ENCODE measurements at places on chromosomes 5 and 9.

GRCh38 chr5:53893626-53894025 lies 333.2 kb downstream of the NDUFS4 start:
- DNase-seq = no peak

GRCh38 chr5:157475432-157475831 lies 15.4 kb downstream of the NIPAL4 start:
- no peak for DNase-seq

DNA sequence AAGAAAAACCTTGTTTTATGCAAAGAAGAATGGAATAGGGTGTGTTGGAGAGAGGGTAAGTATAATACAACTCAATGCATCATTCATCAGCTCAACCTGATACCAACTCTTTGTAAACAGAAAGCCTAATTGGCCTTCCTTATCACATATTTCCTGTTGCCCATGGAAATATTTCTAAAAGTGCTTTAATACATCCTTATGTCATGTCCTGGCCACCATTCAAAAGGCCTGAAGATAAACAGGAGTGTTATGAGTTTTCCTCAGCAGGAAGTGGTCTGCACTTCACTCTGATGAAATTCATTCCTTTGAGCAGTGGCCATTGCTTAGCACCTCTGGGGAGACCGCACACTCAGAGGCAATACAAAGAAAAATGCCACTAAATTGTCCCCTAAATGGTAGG lies 511.2 kb downstream of the SEMA5A start:
- no peak for DNase-seq

GRCh38 chr5:81787474-81788242 lies 36.8 kb upstream of the SSBP2 start:
- no peak for DNase-seq

DNA sequence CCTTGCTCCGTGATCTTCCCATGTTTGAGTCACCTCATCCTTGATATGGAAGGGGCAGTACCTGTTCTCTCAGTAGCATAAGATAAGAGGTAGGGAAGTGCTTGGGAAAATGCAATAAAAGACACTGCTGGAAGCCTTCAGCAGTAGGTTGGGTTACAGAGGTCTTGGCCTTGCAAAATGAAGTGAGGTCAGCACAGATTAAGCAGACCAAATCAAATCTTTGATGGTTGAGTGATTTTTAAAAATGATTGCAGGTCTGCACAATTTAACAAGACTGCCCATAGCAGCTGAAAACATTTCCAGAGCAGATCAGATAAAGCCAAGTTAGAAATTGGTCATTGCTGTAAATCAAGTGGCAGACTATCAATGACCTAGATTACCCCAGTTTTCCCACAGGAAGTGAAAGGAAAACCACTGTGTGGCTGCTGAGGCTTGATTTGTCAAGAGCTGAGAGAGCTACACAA lies 32.9 kb downstream of the PALM2AKAP2 start:
- DNase-seq = no peak

DNA sequence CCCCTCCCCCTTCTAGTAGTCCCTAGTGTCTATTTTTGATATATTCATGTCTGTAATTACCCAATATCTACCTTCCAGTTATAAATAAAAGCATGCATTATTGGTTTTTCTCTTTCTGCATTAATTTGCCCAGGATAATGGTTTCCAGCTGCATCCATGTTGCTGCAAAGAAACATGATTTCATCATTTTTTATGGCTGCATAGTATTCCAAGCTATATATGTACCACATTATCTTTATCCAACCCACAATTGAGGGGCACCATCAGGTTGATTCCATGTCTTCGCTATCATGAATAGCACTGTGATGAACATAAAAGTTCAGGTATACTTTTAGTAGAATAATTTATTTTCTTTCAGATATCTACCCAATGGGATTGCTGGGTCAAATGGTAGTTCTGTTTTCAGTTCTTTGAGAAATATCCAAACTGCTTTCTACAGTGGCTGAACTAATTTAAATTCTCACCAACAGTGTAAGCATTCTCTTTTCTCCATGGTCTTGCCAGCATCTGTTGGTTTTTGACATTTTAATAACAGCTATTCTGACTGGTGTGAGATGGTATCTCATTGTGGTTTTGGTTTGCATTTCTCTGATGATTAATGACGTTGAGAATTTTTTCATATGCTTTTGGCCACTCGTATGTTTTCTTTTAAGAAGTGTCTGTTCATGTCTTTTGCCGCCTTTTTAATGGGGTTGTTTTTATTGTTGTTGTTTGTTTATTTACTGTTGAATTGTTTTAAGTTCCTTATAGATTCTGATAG lies 746.1 kb upstream of the MEF2C start:
- DNase-seq = no peak

GRCh38 chr9:137880976-137881530 lies 3.5 kb downstream of the CACNA1B start:
- DNase-seq = no peak

- DNase-seq = no peak
Observed at GRCh38 chr9:76161541-76161940, 232.7 kb downstream of the RFK start.

DNA sequence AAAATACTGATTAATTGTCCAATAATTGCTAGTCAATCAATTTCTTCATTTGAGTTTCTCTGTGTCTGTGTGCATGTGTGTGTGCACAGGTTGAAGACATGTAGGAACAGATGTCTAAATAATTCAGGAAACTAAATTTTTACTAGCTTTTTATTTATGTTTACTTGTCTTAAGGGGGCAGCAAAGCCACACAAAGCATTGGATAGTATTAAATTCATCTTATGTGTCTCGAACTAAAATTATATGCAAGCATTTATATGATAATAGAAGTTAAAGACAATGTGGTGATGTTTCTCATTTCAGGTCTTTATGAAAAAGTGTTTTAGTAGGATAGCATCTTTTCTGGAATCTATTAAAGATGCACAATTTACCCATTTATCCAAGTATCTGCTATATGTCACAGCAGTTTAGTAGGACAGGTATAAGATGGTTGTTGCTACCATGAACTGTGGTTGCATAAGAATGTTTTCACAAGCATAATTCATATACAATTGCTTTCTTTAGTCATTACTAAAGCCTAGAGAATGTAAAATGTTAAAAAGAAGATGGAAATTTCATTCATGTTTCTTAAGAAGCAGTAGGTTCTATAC lies 784.6 kb upstream of the NUDT12 start:
- DNase-seq = no peak

DNA sequence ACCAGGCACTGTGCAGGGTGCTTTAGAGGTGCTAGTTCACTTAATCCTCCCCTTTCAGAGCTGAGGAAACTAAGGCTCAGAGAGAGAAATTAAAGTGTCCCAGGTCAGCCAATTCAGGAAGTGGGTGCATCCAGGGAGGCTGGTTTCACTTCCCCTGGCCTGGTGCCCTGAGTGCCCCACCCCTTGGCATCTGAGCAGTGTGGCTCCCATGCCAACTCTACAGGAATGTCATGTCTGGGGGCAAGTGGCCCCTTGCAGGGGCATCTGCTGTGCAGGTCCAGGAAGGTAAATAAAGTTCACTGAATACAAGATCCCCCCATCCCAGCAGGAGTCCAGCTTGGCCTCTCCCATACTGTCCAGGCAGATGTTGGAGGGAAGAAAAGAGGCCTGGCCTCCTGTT lies 4.4 kb upstream of the N4BP3 start:
- DNase-seq = no peak

Measured in stimulated activated CD4-positive, alpha-beta T cell treated with anti-CD3 and anti-CD28 coated beads, Interleukin-12 subunit alpha, Interleukin-12 subunit beta, amount 100 ng/mL, for 48 hours (primary cell).